ENCODE measurements at places on chromosomes 1 and 21.

DNA sequence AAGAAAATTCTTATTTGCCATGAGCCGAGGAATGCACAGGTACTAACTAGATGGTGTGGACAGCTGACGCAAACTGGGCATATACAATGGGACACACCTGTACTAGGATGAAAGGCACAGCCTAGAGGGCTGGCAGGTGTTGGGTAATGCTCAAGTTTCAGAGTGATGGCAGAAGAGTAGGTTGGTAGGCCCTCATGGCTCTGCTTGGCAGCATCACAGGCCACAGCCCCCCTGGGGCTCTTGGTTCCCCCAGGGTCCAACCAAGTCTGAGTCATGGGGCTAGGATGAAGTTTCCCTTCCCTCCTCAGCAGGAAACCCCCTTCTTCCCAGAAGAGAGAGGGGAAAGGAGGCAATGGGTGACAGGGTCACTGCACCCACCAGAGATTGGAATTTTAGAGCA, 35.2 kb downstream of the SPEN start:
- DNase-seq = no peak

- peak; percentile 22 for DNase-seq
Measured at GRCh38 chr1:65309304-65310077, at the start of gene DNAJC6. TSS of gene DNAJC6 (plus strand) at chr1:65309543. CDS start at chr1:65309746, 203 bp downstream.

GRCh38 chr1:82628887-82629286, 828.2 kb downstream of the ADGRL2 start:
- DNase-seq = no peak

- DNase-seq = no peak
Measured at GRCh38 chr1:200381256-200381984, 28.4 kb downstream of the ZNF281 start.
